ENCODE measurements at places on chromosomes 1 and 21.

DNA sequence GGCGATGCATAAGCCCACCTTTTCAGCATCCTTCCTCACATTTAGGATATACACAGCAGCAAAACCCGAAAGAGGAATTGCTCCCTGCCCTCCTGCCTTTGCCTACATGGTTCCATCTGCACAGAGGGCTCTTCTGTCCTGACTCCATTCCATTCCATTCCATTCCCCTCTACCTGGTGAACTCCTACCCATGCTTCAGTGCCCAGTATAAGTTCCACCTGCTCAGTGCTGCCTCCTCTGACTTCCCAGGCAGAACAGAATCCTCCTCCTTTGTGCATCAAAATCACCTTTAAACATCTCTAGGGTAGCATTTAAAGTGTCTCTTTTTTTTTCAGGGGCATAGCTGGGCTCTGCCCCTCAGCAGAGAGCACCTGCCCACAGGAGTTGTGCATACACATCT is 112.9 kb downstream of the PCNX2 start:
- DNase-seq, result no peak

GRCh38 chr1:88595355-88596002 is 88.6 kb upstream of the PKN2 start:
- no peak for DNase-seq

DNA sequence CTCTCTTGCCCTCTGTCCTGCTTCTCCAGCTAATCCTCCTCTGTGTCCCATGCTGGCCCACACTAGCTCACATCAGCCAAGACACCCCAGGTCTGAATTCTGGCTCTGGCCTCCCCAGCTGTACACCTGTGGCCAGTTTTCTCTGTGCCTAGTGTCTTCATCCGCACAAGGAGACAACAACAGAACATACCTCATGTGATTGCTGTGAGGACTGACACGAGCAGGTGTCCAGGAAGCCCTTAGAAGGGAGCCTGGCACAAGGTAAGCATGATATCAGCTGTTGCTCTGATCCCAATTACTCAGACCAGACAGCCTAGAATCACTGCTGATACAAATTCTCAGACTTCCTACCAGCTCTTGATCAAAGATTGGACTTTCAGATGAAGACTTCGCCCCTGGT is 71.2 kb upstream of the GJB5 start:
- peak; percentile 27 for DNase-seq

GRCh38 chr1:171852272-171852671 is 11.0 kb downstream of the DNM3 start:
- DNase-seq, result no peak

DNA sequence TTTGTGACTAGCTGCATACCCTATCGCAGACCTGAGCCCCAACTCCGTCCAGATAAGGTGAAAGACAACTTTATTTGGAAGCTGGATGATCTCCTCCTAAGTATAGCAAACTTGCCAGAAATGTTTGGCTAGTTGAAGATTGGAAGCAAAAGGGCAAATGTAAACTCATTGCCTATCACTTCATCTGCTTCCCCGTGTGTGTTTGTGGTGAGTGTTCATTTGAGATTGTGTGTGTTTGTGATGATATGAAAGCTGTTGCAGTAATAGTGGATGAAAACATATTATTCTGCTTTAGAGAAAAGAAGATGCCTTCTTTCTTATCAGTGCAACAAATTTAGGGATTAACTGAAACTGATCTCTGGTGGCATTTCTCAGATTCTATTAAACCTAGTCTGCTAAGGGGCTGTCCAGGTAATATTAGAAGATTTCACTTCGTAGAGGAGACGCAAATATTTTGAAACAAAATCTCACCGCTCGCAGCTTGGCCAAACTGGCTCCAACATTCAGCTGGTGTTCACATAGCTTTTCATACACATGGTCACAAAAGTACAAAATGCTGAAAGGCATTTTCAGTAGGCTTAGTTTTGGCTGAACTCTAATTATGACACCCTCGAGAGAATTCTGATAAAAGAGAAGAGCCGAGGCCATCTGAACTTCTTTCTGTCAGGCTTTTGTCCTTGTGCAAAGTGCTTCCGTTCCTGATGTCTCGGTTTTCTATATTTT is 1.1 kb downstream of the TBX19 start:
- DNase-seq, result no peak

- DNase-seq, result no peak
These were observed 21.0 kb upstream of the PINK1 start for GRCh38 chr1:20612221-20612746.

DNA sequence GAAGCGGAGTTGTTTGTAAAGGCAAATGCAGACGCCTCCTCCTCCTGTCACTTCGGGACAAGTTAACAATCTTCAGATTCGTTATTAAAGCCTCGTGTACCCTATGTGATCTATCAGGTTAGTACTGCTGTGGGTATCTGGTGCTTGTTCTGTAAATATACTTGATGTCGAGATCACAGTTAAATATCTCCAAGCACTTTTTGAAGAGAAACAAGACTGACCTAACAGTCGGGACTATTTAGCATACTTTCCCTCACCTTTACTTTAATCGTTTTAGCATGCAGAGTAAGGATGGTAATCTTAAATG is 710 bp downstream of the KLHL20 start:
- DNase-seq, result no peak

- DNase-seq, result no peak
These were observed 162.8 kb downstream of the HUNK start for GRCh38 chr21:32035617-32036016.

GRCh38 chr1:151803915-151804314 is 1.3 kb downstream of the LINGO4 start:
- DNase-seq, result no peak

DNA sequence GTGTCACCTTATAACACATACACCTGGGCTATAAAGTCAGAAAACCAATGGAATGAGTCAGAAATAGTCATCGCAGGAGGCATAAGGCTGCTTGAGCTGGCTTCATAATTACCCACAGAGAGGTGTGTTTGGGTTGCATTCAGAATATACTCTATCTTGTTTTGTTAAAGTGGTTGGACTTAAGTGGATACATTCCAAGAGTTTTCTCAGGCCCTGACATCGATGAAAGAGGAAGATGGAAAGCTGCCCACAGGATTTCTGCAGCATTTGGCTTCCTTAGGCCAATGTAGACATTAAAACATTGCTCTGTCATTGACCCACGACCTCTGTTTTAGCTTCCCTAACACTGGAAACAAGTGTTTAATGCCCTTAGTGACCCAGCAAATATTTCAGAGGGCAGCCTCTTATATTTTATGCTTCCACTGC is 18.6 kb upstream of the BCL10 start:
- no peak for DNase-seq

- DNase-seq, result no peak
These were observed 10.2 kb upstream of the TARBP1 start for GRCh38 chr1:234489007-234489697.

DNA sequence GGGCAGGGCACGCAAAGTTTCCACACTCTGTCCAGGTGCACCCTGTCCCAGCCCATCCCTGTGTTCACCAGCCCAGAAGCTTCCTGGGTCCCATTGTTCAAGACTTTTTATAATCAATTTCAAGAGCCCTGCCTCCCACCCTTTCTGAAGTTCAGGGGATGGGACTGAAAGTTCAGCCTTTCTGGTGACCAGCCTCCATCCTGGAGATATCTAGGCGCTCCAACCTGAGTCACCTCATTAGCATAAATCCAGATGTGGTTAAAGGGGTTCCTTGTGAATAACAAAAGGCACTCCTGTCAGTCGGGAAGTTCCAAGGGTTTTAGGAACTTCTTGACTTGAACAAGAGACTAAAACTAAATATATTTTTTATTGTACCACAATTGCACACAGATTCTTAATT is 48.4 kb upstream of the RAP1A start:
- DNase-seq, result no peak

DNA sequence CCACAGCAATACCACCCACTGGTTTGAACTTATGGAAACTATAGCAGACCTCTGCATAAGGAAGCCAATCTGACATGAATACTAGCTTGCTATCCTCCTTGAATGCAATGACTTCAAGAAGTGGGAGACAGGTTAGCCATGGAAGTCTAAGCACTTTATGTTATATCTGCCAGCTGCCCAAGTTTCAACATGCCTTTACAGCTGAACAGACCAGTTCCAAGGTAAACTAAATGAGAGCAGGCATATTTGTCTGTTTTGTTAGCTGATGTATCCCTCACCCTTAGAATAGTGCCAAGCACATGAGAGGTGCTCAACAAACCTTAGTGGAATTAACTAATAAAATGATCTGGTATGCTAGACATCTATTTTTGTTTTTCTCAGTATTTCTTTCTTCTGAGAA is 65.1 kb downstream of the ALG14 start:
- no peak for DNase-seq

DNA sequence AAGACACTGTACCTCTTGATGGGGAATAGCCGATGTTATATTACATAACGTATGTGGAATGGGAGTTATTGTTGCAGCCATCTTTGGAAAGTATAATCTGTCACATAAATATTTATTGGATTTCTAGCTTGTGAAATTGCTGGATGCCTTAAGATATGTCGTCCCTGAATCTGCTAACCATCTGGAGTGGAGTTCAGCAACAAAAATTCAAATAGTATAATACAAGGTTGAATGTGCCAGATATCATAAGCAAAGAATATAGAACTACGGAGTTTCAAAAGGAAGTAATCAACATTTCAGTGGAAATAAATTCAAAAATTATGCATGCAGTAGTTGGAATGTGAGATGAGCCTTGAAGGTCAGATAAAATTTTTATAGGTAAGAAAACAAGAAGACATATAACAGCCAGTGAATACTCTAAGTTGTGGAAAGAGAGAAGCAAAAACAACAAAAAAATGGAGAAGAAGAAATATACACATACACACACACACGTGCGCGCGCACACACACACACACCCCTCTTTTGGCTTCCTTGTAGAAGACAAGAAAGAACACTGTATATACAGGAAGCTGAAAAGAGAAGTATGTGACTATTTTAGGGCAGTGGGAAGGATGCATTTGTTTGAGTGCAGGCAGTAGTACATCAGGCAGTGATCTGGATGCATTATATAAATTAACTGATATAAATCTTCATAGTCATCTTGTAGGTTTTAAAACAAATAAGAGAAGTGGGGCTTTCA is 516.7 kb downstream of the KCNT2 start:
- DNase-seq, result no peak

- DNase-seq, result no peak
These were observed 121.3 kb downstream of the HFM1 start for GRCh38 chr1:91283421-91283726.

GRCh38 chr1:228751360-228752098 is 16.2 kb downstream of the RHOU start:
- no peak for DNase-seq

- DNase-seq, result peak; percentile 50
These were observed 6.1 kb downstream of the ADAMTS4 start for GRCh38 chr1:161192476-161193465.

- no peak for DNase-seq
These were observed 39.4 kb downstream of the CD46 start for GRCh38 chr1:207791290-207791689.
